ENCODE measurements at places on chromosomes 7 and 10.

DNA sequence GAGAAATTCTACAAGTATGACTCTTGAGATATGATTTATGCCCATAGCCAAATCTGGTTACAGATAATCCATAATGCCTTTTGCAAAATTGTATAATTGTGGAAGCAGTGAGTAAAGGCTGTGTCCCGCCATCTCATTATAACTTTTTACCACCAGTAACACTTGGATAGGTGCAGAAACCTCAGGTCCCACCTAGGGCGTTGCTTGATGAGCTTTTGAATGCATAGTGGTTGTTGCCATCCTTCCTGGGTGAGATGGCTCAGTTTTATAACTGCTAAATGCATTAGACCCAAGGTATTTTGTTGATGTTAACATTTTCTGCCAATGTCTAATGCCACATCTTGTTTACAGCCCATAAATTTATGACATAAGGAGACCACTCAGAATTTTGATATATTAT is 42.9 kb downstream of the CFAP58 start:
- DNase-seq, result no peak

- no peak for DNase-seq
Measured at GRCh38 chr10:92834986-92835385, 13.3 kb upstream of the EXOC6 start.

GRCh38 chr10:95183271-95184230 is 10.5 kb upstream of the ACSM6 start:
- DNase-seq, result peak; percentile 79

DNA sequence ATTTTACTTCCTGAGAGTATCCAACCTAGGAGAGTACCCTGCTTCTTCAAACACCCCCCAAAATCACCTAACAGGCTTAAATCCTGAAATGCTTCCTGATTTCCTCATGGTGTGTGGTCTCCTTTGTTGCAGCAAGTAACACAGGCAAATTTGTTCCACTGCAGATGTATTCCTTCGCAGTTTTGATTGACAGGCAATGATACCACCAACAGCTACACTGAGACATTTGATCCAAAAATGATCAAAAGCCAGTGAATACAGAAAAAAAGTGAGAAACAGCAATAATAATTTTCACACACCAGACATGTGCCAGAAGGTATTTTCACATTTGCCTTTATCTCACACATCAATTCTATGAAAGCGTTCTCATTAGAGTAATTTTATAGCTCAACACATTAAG is 95.9 kb downstream of the HERPUD2 start:
- no peak for DNase-seq

DNA sequence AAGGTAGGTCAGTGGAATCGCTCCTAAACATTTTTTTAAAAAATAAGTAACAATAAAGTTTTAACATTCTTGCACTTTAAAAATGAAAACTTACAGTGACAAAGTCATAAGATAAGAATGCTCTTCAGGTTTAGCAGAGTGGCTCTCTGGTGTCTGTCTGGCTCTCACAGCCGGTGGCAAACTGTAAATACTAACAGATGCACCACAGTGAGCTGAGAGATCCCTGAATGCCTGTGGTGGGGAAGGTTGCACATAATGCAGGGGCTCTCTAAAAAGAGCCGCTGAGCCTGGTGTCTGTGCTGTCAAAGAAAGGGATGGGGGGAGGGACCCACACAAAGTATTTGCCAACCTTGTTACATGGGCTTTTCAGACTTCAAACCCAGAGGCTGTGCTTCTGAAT is 498.3 kb downstream of the CCSER2 start:
- no peak for DNase-seq

DNA sequence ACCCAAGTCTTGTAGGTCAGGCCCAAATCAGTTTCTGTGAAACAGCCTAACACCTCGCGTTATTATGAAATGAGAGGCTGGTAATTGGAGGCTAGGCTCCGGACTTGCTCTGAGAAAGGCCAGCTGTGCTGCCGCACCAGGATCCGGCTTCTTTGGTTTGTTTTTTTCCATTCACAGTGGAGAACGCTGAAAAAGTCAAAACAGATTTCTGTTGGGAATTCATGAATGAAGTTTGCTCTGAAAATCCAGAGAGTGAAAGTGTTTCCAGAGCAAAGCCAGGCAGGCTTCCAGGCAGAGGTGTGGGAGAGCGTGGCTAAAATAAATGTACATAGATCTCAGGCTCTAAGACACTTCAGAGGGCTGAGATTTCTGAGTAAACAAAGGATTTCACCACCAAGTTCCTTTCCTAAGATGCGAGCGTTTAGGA is 240.1 kb downstream of the TRIL start:
- no peak for DNase-seq

Data from stimulated activated naive CD8-positive, alpha-beta T cell treated with anti-CD3 and anti-CD28 coated beads, Interleukin-15, amount 100 ng/mL, for 72 hours (primary cell).